ENCODE measurements at places on chromosomes 11 and 22. TPM values are rescaled to one million over a fixed set of nuclear protein-coding genes. Genes with fewer than 3 reads are reported as not detected.
A peak's percentile ranks its signal among the peaks of the same experiment; 100 is the strongest.

GRCh38 chr22:19607192-19608002 is 83.2 kb upstream of the CLDN5 start:
- peak; percentile 78 for DNase-seq

GRCh38 chr22:37163575-37164504 is 14.1 kb upstream of the IL2RB start:
- no peak for DNase-seq

DNA sequence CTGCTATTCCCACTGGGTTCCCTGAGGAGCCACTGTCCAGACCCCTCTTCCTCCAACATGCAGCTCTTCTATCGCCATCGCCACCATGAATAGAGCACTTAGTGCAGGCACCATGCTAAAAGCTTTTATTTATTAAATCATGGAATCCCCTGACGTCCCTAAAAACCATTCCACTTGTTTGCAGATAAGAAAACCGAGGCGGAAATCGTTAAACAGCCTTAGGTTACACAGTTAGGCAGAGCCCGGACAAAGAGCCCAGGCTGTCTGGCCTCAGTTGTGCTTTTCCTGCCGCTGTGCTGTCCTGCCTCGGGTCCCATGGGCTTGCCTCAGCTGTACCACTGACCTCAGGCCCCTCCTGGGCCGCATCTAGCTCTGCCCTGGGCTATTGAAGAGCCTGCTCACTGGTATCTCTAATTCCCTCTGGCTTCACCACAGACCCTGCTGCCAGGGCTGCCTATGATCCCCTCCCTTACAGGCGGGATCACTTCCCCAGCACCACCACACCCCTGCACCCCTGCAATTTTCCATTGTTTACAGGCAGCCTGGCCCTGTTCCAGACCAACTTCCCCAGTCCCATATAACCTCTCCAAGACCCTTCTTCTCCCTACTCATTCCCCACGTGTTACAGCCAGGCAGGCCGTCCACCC is 13.0 kb upstream of the TUB start:
- peak; percentile 21 for DNase-seq

DNA sequence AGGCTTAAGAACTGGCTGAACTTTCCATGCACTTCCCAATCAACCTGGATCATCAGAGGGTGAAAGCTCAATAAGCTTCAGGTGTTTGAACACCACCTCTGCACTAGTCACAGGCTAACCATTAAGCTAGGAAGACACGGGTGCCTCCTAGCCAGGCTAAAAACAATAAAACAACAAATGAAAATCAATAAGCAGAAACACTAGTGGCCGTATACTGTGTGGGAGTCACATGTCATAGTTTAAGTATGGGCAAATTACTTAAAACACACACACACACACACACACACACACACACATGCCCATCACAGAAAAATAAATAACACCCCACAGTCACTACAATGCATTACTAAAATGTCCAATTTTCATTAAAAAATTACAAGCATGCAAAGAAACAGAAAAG is 85.2 kb downstream of the APOL5 start:
- DNase-seq = no peak

GRCh38 chr11:20963596-20963995 is 294.2 kb downstream of the NELL1 start:
- DNase-seq = no peak

Gene IL18
- 31.6 TPM for total RNA-seq

- DNase-seq = no peak
These were observed 35.3 kb downstream of the EXPH5 start for GRCh38 chr11:108558222-108558621.

DNA sequence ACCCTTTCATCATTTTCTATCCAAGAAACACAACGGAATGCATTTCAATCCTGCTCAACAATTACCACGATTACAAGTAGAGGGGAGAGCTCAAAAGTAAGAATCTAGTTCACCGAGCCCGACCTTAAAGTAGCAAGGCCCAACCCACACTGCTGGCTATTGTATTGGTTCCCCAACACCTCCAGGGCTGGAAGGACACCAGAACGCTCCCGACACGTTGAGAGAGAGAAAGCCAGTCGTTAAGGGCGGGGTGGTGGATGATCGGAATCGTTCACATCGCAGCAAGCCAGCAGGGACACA is 690 bp downstream of the CKAP5 start:
- no peak for DNase-seq

Gene APOBEC3H
- total RNA-seq = not detected

Measured in stomach (tissue), 19 donors.